Psoas muscle (tissue), 8 donors: ENCODE measurements at places on chromosomes 1 and 21. TPM values are rescaled to one million over a fixed set of nuclear protein-coding genes. Genes with fewer than 3 reads are reported as not detected.

DCST1 gene
- 0.34 TPM for total RNA-seq

ALPL gene
- 1.3 TPM for total RNA-seq

SLC26A9 gene
- 0.32 TPM for total RNA-seq

AMPD1 gene
- total RNA-seq = 73.4 TPM

AVPR1B gene
- not detected for total RNA-seq

- H3K27ac ChIP-seq = peak within 1 kb of the TSS; percentile 86
- H3K27me3 ChIP-seq = no peaks in the 10 kb centered on the region
- DNase-seq = peak; percentile 50
- peaks cover under 1% of the 10 kb centered on the region for H3K36me3 ChIP-seq
- peaks cover under 1% of the 10 kb centered on the region for H3K4me1 ChIP-seq
- H3K4me3 ChIP-seq = peak within 1 kb of the TSS; percentile 69
Measured at GRCh38 chr1:201190624-201191051, at the start of gene IGFN1. Gene IGFN1 (plus strand): TSS chr1:201190824. CDS start chr1:201193294, 2,470 bp downstream.

DNA sequence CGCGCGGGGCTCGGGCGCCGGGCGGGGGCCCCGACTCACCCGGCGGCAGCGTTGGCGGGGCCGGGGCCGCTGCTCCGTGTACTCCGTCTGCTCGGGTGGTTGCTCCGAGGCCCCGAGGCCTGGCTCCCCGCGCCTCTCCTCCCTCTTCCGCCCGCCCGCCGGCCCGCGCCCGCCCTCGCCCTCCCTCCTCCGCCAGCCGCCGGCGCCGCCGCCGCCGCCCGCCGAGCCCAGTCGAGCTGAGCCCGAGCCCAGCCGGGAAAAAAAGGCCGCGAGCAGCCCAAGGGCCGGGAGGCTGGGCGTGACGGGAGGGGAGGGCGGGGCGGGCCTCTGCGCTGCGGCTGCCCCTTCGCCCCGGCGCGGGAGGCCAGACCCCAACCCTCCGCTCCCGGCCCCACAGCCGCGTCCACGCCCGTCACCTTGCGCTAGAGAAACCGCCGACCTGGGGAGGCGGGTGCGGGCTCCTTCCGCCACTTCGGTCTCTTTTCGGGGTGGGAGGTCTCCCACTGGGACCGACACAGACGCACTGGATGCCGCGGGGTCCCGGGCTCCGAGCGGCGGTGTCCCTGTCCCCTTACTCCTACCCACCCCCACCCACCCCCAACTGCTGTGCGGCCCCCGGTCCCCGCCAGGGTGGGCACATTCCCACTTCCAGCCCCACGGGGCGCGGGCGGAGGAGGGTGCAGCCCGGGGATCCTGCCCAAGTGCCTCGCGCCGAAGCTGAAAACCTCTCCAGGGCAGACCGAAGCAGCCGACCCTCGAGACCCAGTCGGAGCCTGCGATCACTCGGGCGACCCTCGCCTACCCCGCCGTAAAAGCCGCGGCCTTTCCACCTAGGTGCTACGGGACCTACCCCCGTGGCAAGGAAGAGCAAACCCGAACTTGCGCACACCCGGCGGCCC lies at the start of gene CERS2:
Gene CERS2 (minus strand): TSS at position 256 of the 899 bp plus-strand sequence. CDS start 5,745 bp downstream, outside the sequence.
- H3K4me3 ChIP-seq = peak within 1 kb of the TSS; percentile 86
- no peaks in the 10 kb centered on the region for H3K36me3 ChIP-seq
- peak; percentile 92 for DNase-seq
- no peaks in the 10 kb centered on the region for H3K27me3 ChIP-seq
- H3K27ac ChIP-seq = peak within 1 kb of the TSS; percentile 97

- peaks cover 24% of the 10 kb centered on the region for H3K36me3 ChIP-seq
- no peak overlapping the region for H3K4me3 ChIP-seq
- H3K27ac ChIP-seq = no peak overlapping the region
Measured at GRCh38 chr1:225424562-225425200, 3.2 kb downstream of the LBR start.

DNA sequence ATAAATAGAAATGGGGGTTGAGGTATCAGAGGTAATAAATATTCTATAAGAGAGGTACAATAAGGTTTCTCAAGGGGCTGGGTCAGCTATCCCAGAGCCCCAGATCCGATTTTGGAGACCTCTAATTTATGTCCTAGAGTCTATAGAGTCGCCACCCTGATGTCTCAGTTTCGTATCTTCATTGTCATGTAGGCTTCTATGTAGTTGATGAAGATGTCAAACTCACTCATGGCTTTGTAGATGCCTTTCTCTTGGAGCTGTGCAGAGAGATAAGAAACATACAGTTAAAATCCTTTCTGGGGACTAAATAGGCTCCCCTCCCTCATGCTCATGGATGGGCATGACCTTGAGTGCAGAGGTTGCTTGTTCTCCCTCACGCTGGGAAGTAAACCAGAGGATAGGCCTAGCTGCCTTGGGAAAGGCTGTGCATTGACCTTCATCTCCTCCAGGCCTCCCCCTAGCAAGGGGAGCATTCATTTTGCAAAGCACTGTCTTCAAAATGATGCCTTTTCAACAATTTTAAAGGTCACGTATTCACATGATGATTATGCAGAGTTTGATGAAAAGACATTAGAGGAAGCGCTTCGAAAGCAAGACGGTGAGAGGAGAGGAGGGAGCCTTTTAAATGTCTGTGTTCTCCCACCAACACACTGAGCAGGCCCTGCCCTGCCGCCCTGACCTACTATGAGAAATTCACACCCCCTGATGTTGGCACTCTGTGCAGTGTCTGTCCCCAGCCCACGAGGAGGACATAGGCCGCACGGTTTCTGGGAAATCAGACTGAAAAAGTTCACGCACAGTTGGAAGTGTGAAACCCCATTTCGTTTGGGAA lies 1.9 kb upstream of the IL19 start:
- H3K27ac ChIP-seq = no peak overlapping the region
- H3K36me3 ChIP-seq = no peaks in the 10 kb centered on the region
- no peaks in the 10 kb centered on the region for H3K27me3 ChIP-seq
- no peaks in the 10 kb centered on the region for H3K4me1 ChIP-seq

DNA sequence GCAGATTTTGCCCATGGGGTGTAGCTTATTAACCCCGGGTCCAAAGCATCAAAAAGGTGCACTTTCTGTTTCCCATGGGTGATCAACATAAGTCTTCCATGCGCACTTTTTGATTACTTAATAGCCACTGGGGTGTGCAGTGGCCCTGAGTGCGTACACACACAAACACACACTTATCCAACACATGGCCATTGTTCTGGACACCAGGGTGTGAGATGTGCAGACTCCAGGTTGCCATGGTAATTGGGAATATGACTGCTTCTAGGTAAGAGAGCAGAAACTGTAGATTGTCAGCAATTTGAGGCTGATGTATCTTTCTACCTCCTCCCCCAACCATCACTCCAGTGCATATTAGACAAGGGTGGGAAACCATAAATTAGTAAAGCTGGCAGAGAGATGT lies 68.8 kb downstream of the MAB21L3 start:
- no peak overlapping the region for H3K4me3 ChIP-seq
- H3K36me3 ChIP-seq = no peaks in the 10 kb centered on the region
- H3K27ac ChIP-seq = no peak overlapping the region
- H3K4me1 ChIP-seq = no peaks in the 10 kb centered on the region
- DNase-seq = no peak
- H3K27me3 ChIP-seq = no peaks in the 10 kb centered on the region

- H3K27me3 ChIP-seq = no peaks in the 10 kb centered on the region
- H3K4me3 ChIP-seq = no peak overlapping the region
- no peak overlapping the region for H3K27ac ChIP-seq
- H3K36me3 ChIP-seq = no peaks in the 10 kb centered on the region
- no peaks in the 10 kb centered on the region for H3K4me1 ChIP-seq
Measured at GRCh38 chr1:3590139-3590763, 21.1 kb downstream of the MEGF6 start.

DNA sequence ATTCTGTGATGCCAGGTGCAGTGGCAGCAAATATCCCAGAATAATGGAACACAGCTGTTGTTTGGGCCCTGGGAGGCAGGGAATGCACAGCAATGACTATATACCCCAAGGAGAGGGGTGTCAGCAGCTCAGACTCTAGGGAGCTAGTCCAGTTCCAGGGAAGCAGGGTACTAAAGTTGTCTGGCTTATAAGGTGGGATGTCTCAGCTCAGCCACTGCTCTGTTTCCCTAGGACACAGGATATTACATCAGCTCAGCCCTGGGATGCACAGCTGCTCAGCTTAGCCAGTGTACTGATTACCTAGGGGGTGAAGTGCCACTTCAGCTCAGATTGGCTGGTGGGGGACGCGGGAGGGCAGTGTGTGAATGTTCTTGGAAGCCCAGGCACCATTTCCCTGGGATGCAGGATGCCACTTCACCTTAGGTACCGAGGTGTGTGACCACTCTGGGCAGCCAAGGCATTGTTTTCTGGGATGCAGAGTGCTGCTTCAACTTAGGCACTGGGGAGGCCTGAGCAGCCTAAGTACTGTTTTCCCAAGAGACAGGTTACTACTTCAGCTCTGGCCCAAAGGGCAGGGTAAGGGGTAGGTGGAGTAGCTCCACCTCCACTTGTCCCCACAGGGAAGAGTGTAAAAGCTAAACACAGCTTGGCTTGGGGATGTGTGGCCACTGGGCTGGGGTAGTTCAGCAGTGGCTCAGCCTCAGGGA lies 59.4 kb downstream of the DIPK1A start:
- no peaks in the 10 kb centered on the region for H3K36me3 ChIP-seq
- no peak overlapping the region for H3K27ac ChIP-seq
- H3K4me3 ChIP-seq = no peak overlapping the region
- H3K4me1 ChIP-seq = no peaks in the 10 kb centered on the region
- DNase-seq = no peak
- no peaks in the 10 kb centered on the region for H3K27me3 ChIP-seq

DNA sequence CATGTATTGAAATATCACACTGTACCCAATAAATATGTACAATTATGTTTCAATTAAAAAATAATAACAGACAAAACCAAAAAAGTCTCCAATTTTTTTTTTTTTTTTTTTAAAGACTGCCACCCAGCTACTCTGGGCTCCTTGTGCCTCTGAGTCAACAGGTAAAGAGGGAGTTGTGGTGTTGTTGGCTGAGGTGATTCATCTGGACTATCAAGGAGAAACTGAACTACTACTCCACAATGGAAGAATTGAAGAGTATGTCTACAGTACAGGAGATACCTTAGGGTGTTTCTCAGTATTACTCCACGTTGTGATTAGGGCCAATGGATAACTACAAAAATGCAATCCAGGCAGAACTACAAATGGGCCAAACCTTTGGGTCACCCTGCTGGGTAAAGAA lies 67.9 kb downstream of the SCMH1 start:
- no peak overlapping the region for H3K27ac ChIP-seq
- no peaks in the 10 kb centered on the region for H3K4me1 ChIP-seq
- H3K4me3 ChIP-seq = no peak overlapping the region
- DNase-seq = no peak
- H3K36me3 ChIP-seq = no peaks in the 10 kb centered on the region

DNA sequence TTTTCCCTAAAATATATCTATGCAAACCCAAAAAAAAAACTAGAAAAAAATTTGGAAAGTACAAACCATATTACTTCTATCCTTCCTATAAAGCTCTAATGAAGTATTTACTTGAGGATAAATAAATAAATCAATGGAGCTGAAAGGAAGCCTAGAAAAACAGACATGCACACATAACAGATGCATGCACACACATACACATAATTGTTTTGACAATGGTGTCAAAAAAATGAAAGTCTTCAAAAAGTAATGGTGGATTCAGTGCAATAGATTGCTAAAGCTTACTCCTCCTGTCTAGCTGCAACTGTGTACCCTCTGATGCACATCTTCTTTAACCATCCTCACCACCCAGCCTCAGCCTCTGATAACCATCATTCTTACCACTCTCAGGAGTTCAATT lies 521.9 kb upstream of the RGS18 start:
- no peak for DNase-seq
- H3K4me3 ChIP-seq = no peak overlapping the region
- H3K27me3 ChIP-seq = no peaks in the 10 kb centered on the region
- no peaks in the 10 kb centered on the region for H3K4me1 ChIP-seq
- H3K27ac ChIP-seq = no peak overlapping the region
- no peaks in the 10 kb centered on the region for H3K36me3 ChIP-seq

- no peak for DNase-seq
- no peak overlapping the region for H3K4me3 ChIP-seq
- peaks cover 67% of the 10 kb centered on the region for H3K36me3 ChIP-seq
- H3K27ac ChIP-seq = no peak overlapping the region
Measured at GRCh38 chr1:61825393-61825792, 83.1 kb downstream of the PATJ start.

GRCh38 chr1:8652467-8653046 lies 164.9 kb downstream of the RERE start:
- H3K4me1 ChIP-seq = peaks cover 34% of the 10 kb centered on the region
- no peaks in the 10 kb centered on the region for H3K27me3 ChIP-seq
- no peaks in the 10 kb centered on the region for H3K36me3 ChIP-seq
- DNase-seq = no peak
- no peak overlapping the region for H3K4me3 ChIP-seq

GRCh38 chr1:228863776-228864175 lies 128.5 kb downstream of the RHOU start:
- H3K27me3 ChIP-seq = no peaks in the 10 kb centered on the region
- no peak overlapping the region for H3K27ac ChIP-seq
- H3K4me1 ChIP-seq = peaks cover 4% of the 10 kb centered on the region
- H3K36me3 ChIP-seq = no peaks in the 10 kb centered on the region
- H3K4me3 ChIP-seq = no peak overlapping the region

- no peaks in the 10 kb centered on the region for H3K36me3 ChIP-seq
- no peaks in the 10 kb centered on the region for H3K27me3 ChIP-seq
- H3K4me1 ChIP-seq = no peaks in the 10 kb centered on the region
- no peak overlapping the region for H3K27ac ChIP-seq
Measured at GRCh38 chr1:101175466-101175865, 61.4 kb upstream of the S1PR1 start.
